ENCODE measurements at places on chromosomes 6 and 20.
A peak's percentile ranks its signal among the peaks of the same experiment; 100 is the strongest.

- no peak for DNase-seq
These were observed 11.1 kb upstream of the ELOVL2 start for GRCh38 chr6:11055127-11055627.

DNA sequence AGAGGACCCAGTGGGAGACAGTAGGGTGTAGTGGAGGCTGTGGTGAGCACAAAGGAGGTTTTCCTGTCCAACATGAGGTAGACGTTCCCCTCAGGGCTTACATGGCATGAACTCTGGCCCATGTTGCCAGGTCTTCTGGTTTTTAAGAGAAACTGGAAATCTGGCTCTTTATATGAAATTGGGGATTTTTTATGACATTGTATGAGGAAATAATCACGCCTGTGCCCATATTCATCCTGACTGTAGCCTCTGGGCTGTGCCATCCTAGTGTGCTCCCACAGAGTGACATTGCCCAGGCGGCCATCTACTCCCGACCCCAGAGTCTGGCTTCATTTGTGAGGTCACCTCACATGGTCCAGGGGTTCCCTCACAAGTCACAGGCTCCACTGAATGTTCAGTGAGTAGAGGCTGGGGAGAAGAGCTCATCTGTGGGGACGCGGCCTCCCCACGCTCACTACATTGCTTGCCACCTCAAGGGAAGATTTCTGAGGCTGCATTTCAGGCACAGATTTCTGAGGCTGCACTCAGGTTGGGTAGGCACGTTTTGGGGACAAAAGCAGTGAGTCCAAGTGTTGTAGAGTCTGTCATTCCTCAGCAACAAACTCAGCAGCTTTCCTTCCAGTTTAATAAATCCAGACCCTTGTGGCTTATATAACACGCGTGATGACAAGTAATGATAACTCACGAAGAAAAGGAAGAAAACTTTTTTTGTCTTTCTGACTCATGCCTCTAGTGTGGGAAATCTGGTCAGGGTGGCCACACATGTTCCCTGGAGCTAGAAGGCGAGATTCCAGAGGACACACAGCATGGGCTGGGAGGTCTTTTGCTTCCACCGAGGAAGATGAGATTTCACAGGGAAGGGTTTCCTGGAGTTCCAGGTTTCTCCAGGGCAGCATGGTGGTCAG, 41.7 kb downstream of the SLC24A3 start:
- no peak for DNase-seq

DNA sequence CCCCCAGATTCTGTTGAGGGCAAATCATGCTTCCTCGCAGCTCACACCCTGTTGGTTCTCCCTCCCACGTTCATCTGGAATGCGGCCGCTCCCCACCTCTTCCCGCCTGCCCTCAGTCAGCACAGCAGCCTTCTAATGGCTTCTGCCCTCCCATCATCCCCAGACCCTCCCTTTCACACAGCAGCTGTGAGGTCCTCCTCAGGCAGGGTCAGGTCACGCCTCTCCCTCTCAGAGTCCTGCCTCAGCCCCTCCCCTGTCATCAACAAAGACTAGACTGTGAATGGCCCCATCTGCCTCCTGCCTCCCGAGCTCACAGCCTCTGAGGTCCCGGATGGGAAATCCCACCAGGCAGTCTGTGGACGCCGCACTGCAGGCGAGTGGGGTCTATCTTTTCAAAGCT, 7.9 kb upstream of the BHLHE23 start:
- peak; percentile 49 for DNase-seq

DNA sequence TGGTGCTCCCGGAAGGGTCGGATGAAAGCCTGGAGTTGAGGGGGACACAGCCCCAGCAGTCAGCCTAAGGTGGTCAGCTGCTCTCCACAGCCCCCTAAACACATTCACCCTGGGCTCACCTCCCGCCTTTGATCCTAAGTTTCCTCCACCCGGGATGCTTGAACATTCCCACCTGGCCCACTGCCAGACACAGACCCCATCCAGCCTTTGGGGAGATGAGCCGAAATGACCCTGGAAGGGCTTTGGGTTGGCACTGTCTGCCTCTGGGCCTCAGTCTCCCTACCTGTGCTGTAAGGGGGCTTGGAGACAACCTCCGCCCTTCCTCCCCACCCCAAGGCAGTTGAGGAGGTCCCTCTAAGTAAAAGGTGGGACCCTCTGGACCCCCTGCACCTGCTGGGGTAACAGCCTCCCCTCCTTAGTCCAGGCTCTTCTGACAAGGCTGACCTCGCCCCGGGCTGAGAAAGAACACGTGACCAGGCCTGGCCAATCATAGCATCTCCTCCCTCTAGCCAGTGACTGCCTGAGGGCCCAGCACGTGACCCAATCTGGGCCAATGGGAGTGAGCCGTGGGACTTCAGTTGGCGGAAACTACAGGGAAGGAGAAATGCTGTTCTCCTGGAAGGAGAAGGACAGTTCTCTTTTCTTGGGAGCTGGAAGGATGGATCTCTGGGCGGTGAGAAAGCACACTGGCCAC, 16.9 kb upstream of the UBE2V1 start:
- no peak for DNase-seq

DNA sequence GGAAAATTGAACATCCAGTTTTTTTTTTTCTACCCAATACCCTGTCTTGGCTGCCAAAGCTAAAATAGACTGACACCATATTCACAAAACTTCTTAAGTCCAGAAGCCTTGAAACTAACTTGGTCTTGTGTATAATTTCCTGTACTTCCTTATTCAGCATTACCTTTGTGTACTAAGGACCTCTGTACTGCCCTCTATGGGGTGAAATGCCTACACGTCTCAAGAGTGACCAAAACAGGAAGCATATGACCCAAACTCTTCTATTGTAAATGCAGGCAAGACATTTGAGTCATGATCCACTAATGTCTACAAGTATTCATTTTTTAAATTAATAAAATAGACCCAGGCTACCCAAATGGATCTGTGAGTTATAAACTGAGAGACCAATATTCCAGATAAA, 50.4 kb downstream of the HMGCLL1 start:
- peak; percentile 19 for DNase-seq

- DNase-seq, result peak; percentile 34
These were observed 43.6 kb upstream of the SLC22A23 start for GRCh38 chr6:3500262-3501014.

GRCh38 chr6:120096696-120097260, 747.2 kb upstream of the MAN1A1 start:
- DNase-seq, result no peak

- DNase-seq, result no peak
These were observed 148.4 kb downstream of the EYA2 start for GRCh38 chr20:47043086-47043485.

DNA sequence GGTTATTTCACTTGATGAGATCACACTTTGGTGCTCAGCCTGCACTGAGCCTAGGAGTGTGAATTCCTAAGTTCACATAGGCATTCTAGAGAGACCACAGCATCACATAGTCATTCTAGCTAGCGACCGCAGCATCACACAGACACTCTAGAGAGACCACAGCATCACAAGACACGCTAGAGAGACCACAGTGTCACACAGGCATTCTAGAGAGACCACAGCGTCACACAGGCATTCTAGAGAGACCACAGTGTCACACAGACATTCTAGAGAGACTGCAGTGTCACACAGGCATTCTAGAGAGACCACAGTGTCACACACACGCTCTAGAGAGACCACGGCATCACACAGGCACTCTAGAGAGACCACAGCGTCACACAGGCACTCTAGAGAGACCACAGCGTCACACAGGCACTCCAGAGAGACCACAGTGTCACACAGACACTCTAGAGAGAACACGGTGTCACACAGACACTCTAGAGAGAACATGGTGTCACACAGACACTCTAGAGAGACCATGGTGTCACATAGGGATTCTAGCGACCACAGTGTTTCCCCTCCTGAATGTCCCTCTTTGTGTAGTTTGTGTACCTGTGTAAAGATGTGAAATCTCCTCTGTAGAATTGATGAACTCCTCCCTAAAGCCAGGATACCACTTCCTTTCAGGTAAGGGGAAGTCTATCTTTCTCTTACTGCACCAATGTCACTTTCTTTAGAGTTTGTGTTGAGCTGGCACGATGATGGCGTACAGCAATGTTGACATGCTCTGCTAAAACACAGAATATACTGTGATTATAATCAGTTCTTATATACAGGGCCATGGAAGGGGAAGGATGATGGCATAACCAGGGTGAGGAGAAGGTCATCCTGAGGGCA, 169.4 kb downstream of the ZDHHC14 start:
- no peak for DNase-seq

DNA sequence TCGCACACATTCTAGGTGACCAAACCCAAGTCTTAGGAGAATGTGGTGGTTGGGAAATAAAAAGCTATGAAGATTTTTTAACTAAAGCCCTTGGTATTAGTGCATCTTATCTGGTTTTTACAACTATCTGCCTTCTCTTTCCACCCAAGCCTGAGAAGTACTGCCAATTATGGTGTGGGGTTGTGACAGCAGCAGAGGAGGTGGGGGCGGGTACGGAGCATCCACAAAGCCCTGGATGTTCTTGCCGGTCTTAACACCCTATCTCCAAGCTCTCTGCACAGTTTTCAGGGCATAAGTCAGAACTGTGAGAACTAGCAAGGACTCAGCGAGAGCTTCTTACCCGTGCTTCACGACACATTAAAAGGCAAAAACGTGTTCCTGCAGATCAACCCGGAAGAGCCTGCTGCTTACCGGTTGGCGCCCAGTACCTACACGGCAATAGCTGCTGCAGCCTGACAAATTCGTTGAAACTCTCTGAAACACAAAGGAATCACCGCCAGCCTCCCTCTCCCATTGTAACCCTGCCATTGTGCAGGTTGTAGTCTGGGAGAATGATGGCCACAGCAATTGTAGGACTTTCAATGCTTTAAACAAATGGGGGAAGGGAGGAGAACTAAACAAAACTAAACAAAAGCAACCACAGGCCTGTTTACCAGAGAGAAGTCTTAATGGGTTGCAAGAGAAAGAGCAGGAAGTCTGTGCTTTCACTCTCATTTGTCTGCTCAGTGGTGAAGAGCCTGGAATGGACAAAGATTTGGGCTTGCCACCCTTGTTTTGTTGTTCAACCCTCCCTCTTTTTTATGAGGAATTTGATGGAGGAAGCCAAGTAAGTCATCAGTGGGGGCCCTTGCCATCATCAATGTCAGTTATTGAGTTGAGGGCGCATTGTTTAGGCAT, 461.0 kb upstream of the JARID2 start:
- DNase-seq, result no peak

- DNase-seq, result no peak
These were observed 12.0 kb downstream of the UBE3D start for GRCh38 chr6:83053678-83054077.

GRCh38 chr6:30844118-30844535, 40.2 kb upstream of the DDR1 start:
- no peak for DNase-seq

DNA sequence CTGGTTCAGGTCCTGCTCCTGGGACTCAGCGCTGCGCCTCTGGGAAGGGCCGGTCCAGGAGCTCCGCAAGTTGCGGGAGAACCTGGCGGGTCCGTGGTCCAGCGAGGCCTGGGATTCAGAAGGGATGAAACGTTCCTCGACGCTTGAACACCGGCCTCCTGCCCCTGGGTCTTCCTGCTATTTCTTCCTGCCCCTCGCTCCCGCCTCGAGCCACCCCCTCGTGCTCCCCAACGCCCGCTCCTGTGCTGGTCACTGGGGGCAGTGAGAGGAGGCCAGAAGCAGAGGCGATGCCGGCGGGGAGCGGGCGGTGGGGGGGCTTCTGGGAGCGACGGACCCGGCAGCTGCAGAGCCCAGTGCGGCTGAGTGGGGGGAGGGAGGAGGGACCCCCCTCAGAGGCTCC, 20.8 kb upstream of the KIF25 start:
- DNase-seq, result no peak

DNA sequence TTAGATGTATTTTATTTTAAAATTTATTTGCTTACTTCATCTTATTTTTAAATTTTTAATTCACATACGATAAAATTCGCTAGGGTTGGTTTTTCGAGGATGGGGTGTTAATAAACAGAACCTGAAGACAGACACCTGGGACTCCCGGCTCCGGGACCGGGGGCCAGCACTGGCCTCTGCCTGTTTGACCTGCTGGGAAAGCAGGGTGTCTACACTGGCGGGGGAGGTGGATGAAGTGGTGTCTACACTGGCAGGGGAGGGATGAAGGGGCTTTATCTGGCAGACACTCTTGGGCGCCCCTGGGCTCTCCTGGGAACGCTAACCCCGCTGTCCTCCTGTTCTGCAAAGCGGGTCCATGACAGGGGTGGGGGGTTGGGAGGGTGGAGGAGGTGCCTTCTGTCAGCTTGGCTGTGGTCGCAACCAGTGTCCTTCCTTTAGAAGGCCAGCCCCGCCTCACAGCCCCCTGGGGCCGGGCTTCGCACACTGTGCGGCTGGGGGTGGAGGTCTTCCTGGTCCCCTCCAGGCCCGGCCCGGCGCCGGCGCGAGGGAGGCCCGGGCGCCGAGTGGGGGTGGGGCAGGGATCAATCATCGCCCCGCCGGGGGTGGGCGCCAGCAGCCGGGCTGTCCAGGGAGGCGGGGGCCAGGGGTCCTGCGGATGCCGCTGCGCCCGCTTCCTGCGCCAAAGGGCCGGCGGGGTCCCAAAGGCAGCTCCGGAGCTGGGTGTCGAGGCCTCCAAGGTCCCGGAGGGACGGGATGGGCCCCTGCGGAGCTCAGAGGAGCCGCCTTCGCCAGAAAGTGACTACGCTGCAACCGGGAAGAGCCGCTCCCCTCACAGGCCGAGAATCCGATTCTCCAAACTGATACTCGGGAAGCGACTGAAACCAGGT, 1.8 kb downstream of the GATA5 start:
- DNase-seq, result no peak

DNA sequence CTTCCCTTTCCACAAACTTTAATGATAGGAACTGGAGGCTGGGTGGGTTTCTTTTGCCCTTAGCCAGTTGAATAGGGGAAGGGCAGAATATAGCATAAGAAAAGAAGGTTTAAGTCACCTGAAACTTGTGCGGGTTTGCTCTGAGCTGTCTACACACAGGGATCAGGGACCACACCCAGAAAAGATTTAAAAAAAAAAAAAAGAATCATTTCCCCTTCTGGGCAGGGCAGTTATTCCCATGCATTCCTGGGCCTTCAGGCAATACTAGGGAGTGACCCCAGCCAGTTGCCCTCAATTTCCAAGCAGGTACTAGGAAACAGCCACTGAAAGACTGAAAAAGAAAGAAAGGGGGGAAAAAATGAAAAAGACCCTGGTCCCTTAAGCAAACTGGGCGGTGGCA, 39.6 kb upstream of the HDAC2 start:
- no peak for DNase-seq

- peak; percentile 84 for DNase-seq
These were observed 814 bp upstream of the HSP90AB1 start for GRCh38 chr6:44245912-44246662.

DNA sequence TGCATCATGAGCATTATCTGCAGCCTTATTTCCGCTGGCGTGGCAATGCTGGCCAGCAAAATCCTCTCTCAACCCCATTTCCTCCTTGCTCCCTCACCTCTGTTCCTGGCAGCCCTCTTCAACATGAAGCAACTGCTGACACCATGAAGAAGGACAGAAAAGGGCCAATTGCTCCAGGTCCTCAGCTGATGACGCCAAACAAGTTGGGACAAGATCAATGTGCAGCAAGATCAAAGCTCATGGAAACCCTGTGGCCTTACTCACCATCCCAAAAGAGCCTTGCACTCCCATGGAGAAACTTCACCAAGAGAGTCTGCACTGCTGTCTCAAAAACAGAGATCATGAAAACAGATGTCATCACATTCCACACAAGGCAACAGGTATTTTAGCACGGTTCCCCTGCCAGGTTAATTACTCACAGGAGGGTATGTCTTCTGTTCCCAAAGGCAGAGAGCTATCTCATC, 7.4 kb downstream of the GFOD1 start:
- DNase-seq, result no peak

- DNase-seq, result no peak
These were observed 6.1 kb downstream of the GMPR start for GRCh38 chr6:16244446-16244845.

GRCh38 chr20:25038591-25039015, 19.3 kb downstream of the ACSS1 start:
- DNase-seq, result no peak

- no peak for DNase-seq
These were observed 11.5 kb upstream of the BLOC1S5 start for GRCh38 chr6:8075704-8076103.

Data from left kidney (tissue), 8 donors.